ENCODE measurements at places on chromosomes 5 and 9.

GRCh38 chr5:35999547-35999946 is 8.4 kb upstream of the UGT3A1 start:
- DNase-seq: no peak

- no peak for DNase-seq
These were observed 342.1 kb downstream of the PRR16 start for GRCh38 chr5:120806202-120806601.

DNA sequence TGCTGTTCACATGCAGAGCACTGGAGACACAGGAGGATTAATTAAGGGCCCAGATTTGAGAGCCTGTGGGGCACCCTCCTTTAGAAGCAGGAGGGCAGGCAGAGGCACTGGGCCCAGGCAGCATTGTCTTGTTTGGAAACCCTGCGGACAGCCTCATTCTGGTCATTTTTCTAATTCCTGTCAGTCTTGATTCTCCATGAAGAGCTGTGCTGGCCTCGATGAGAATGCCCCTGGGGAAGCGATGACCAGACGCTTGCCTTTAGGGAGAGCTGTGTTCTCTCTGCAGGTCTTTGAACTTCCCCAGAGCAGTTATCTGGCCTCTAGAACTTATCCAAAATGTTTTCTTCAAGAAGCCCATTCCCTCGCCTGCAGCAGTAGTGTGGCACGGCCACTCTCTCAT is 117.8 kb upstream of the PTCH1 start:
- DNase-seq: no peak

- no peak for DNase-seq
These were observed 56.2 kb upstream of the LPAR1 start for GRCh38 chr9:111094433-111094924.

- DNase-seq: no peak
These were observed 69.8 kb downstream of the CMYA5 start for GRCh38 chr5:79759436-79759835.

DNA sequence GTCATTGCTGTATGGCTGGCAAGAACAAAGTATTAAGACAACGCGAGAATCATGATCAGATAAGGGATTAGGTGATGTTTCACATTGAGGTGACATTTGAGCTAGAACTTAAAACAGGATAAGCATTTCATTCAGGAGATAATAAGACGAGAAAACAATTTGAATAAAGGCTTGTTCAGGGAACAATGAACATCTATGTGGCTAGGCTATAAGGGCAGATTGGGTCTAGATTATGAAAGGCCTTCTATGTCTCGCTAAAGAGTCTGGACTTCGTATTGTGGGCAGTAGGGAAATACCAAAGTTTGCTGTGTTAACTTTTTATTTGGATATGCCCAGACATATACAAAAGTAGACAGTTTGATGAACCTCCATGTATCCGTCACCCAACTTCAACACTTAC is 6.9 kb downstream of the MRPL22 start:
- DNase-seq: no peak

DNA sequence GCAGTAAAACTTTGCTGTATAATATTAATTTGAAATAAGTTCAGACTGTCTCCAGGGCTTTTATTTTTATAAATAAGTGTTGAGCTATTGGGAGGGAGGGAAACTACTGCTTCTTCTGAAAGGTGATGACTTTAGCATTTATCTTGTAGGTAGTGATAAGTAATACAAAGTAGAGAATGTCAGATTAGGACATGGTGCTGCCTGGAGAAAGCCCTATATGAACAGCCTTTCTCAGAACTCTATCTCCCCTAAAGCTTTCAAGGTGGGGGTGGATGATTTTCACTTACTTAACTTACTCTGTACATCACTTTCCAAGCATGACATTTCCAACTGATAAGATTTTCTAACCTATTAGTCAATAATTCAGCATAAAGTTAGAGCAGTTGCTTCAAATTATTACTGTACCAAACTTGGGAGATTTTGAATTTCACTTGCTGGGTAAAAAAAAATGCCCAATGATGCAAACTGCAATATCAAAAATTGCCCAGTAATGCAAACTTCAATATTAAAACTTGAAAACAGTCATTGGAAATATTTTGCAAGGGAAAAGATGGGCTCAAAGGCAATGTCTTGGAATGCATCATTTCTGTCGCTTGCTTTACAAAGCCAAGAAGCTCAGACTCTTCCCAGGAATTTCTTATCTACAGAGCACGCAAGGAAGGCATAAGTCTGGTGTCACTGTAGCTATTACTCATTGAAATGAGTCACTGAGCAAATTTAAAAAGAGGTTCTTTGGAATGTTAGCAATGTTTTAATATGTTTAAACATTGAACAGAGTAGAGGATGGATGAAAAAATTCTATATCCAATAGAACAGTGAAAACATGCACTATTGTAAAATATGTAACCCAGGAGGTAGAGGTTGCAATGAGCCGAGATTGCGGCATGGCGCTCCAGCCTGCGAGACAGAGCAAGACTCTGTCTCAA is 569.5 kb downstream of the PSAT1 start:
- no peak for DNase-seq

DNA sequence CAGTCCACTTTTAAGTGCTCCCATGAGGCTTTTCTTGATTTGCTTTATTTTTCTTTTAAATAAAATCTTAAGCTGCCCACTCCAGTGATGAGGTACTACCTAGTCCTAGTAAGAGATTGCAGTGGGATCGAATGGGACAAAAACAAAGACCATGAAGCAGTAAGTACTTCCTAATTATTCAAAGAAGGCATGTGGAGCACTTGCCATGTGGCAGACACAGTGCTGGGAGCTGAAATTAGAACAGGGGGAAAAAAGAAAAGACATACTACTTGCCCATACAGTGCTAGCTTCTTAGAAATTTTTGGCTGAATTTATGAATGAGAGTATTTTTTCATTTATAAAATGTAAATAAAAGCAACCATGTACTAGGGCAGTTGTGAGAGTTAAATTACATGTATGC is 239.9 kb upstream of the TNC start:
- no peak for DNase-seq

DNA sequence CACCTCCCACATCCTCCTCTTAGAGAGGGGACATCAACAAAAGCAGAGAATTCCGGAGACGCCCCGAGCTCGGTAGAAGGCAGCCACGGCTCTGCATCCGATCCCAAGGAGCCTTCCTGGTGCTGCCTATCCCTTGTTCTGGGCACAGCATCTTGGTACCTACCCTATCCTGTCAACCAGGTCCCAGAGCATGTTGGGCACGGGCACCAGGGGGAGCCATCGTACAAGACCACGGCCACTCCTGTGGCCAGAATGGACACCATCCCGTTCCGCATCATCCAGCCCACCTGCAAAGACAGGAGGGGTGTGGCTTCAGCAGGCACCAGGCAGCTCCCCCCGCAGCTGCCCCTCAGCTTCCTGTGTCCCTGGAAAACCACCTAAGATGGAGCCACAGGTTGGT is 62.7 kb upstream of the ZNF354A start:
- DNase-seq: no peak

All from stimulated activated CD4-positive, alpha-beta T cell treated with anti-CD3 and anti-CD28 coated beads, Interleukin-2, amount 100 ng/mL, for 4 hours (primary cell).